Putamen (tissue), 1 donor: ENCODE measurements at places on chromosomes 1 and 21.

- DNase-seq = no peak
These were observed 127.6 kb upstream of the CTTNBP2NL start for GRCh38 chr1:112268408-112268807.

DNA sequence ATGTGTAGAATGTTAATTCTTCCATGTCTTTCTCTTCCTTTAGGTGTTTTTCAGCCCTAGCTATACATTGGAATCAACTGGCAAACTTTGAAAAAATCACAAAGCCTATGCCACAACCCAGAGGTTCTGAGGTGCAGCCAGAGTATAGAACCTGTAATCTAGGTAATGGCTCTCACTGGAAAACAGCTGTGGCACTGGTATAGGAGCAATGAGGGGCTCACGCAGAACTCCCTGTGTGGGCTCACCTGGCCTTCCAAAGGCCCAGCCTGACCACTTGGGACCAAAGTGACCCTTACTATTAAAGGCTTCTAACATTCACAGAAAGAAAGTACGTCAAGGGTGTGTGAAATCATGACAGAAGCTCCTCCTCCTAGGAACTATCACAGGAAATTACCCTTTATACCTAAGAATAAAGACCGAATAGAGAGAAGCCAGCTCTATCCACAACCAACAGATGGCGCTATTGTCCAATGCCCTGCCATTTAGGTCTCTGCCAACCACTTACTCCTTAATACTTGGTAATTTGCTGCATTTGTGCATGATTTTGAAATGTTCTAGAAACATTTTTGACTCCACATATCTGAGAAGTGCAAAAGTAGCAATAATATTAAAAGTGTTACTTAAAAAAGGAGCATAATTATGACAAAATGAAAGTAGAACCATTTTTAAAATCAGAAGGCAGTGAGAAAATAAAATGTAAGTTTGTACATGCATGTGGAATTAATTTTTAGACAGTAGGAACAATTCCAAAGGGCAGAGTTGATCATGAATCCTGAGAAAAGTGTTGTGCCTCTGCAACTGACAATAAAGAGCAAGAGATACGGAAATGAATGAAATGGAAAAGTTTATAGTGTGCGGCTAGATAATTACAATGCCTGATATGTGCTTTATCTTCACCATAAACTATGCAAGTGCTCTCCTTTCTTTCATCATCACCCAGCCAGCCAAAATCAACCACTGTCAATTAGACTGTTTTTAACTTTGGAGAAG, 93.1 kb upstream of the HAO2 start:
- no peak for DNase-seq

- DNase-seq = no peak
These were observed 8.0 kb upstream of the EYA3 start for GRCh38 chr1:28096210-28097099.

DNA sequence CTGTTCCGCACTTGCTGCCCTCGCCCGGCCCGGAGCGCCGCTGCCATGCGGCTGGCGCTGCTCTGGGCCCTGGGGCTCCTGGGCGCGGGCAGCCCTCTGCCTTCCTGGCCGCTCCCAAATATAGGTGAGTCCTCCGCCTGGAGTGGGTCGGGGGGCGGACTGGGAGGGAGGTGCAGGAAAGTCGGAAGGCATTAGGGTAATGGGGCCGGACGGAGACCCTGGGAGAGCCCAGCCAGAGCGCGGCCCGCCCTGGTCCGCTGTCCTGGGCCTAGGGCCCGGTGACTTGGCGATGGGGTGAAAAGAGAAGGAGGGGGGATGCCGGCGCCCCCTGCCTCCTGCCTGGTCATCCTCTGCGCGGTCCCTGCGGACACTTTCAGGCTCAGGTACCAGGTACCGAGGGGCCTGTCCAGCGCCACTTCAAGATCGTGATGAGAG, 243 bp downstream of the ADAM15 start:
- no peak for DNase-seq

DNA sequence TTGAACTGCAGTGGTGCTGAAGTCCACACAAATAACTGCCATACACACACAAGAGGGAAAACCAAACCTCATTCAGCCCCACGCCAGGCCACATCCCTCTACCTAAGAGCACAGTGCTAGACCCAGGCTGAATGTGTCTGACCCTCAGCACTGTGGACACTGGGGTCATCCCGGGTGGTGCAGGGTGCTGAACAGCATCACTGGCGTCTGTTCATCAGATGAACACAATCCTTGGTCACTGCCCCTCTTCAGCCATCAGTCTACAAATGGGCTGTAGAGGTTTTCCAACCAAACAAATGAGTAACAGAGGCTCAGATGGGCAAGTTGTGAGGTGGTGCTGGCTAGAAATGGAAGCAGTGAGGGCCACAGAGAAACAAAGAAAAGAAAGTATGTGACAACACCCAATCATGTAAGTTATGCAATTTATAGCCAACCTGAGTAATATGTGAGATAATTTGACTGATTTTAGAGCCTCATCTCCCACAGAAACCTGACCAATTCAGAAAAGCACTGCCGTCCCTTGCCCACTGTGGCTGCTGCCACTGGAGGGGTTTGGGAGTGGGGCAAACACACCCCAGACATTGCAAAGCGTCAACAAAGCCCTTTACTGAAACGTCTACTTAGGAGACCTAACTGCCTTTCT, 27.9 kb downstream of the GNB1 start:
- DNase-seq = no peak

- DNase-seq = no peak
These were observed 84.8 kb downstream of the NR5A2 start for GRCh38 chr1:200112290-200112689.

DNA sequence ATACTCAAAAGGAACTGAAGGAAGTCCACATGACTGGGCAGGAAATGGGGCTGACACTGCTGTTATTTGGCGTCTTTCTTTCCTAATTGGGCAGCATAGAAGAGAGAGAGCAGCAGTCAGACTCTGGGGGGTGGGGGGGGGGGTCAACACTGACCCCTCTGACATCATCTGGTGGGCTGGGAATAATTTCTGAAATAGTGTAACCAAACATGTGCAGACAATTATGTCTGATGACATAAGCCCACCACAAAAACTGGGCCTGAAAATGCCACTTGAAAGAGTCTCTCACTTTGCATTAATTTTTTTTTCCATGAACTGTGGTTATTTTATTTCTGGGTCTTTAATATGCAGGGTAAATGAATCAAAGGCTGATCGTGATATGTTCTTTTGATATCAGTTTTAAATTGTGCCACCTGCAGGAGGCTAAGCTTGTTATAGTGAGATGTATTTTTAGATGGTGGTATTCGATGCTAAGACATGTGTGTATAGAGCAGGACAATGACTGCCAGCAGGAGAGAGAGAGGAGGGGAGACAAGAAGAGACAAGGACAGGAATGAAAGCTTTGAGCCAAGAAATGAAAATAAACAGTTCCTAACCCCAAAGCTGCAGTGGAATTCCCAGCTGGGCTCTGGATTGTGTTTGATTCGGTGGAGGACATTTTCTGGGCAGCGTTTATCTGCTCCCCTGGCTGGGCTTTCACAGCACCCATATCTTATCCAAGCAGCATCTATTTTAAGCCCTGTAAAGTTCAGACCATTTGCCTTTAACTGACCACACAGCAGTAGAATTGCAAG, 264.7 kb downstream of the PBX1 start:
- DNase-seq = no peak

DNA sequence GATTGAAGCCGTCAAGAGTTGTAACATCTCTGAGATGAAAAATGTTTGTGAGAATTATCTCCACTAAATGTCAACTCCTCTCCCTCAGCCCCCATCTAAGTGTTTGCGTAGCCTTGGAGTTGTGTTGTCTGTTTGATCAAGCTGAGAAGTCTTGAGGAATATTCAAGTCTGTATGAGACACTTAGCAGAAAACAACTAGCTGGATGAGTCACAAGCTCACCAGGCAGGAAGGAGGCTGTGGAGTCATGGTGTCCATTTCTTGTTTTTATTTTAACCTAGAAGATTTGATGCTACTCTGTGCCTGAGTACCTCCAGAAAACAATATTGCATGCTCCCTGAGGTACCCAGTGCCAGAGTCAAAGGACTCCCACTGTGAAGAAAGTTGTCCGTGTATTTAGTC, 211.6 kb upstream of the PLXNA2 start:
- DNase-seq = no peak

DNA sequence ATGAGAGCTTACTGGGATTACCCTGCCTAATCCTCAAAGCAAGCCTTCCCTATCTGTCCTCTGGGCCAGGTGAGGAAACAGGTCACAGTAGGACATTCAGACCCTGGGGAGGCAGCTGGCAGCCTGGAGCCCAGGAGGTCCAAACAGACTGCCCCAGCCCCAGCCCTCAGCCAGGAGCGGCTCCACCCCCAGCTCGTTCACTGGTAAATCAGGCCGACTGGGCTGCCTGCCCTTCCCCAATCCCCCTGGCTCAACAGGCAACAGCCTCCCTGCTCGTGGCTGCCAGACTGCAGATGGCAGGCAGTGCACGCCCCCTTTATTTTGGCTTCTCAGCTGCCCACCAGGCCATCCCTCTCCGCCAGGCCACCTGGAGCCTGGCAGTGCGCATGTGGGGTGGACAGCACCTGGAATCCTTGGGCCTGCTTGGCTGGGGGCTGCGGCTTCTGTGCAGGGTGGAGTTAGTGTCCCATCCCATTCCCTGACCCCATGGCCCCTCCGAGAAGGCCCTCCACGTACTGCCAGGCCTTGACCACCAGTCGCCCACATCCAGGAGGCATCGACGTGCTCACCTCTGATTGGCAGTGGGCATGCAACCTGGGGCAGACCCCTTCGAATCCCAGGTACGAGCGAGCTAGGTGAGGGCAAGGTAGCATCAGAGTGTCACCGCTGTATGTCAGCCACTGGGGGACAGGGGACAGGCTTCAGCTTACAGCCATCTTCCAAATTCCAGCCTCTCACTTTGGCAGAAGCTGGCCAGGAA, 11.2 kb upstream of the ZNF670 start:
- no peak for DNase-seq

DNA sequence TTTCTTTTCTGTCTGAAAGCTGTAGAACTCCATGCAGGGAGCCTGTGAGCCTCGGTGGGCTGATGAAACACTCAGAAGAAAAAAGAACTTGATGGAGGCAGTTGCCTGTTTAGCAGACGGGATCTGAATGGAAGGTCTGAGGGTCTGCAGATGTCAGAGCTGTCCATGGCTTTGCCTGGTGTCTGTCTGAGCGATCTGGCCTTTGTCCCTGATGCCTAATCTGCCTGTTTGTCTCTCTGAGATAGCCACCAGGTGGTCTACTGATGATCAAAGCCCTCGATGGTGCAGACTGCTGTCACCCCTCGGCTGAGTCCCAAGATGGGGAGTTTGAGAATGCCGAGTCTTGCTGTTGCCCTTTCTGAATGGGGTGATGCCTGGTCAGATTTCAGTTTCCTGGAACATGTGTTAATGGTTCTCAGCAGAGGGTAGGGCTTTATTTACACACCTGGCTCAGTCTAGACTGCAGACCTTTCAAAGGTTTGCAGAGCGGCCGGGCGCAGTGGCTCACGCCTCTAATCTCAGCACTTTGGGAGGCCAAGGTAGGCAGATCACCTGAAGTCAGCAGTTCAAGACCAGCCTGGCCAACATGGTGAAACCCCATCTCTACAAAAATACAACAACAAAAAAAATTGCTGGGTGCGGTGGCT, 90.4 kb downstream of the KIF26B start:
- DNase-seq = no peak

GRCh38 chr1:236686815-236687160, 489 bp downstream of the ACTN2 start:
- DNase-seq = no peak

DNA sequence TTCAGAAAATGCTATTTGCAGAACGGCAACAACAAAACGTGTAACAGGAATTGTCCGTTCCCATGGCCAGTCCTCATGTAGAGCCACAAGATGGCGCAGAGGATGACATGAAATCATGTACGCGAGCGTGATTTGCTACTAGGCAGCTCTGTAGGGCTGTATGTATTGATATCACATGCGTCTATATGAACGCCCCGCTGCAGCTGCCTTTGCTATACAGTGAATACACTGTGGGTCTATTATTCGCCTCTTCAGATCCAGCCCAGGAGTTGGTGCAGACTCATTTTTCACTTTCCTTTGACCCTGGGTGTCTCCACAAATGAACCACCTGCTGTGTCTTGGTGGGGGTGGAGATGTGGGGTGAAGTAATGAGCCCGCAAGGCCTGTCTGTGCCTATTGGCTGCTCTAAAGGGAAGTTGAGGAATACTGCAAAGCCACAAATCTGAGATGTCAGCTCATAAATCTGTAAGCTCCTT, 361.5 kb downstream of the KIF26B start:
- DNase-seq = no peak

- DNase-seq = no peak
These were observed 776 bp downstream of the HLCS start for GRCh38 chr21:36965720-36966065.

GRCh38 chr1:39394598-39394997, 96.8 kb upstream of the BMP8A start:
- DNase-seq = no peak

GRCh38 chr1:205191622-205192021, 19.9 kb downstream of the DSTYK start:
- no peak for DNase-seq

DNA sequence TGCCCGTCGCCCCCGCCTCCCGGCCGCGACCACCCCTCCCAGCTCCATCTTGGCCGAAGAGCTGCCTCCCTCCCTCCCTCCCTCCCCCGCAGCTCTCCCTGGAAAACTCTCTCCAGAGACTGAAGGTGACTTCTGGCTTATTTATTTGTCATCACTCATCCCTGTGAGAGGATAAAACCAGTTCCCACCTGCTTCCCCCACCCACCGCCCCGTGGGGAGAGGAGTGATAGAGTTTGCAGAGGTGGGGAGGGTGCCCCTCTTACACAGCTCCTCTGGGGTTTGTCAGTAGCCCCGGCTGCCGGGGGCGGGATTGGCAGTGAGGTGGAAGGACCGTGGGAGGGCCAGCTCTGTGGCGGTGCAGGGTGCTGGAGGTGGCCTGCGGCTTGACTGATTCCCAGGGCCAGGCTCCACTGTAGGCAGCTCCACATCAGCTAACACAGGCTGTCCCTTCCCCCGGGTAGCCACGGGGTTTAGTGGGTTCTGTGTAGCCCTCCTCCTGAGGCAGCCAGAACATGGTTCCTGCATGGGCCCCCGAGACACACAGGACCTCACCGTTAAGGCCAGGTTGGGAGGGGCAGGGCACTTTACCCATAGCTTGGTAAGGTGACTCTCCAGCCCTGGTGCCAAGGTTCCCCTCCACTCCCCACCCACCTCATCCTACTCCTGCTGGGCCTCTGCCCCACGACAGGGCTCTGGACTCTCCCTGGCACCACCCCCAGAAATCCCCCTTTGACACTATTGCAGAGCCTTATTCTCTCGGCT, 62.2 kb downstream of the ELK4 start:
- DNase-seq = no peak

- DNase-seq = no peak
These were observed 207.1 kb downstream of the ROR1 start for GRCh38 chr1:63980740-63981407.
